ENCODE measurements at places on chromosomes 12 and 14.

- no peak for DNase-seq
Measured at GRCh38 chr14:85917716-85918115, 387.8 kb downstream of the FLRT2 start.

- no peak for DNase-seq
Measured at GRCh38 chr14:92021523-92021922, 18.3 kb downstream of the TRIP11 start.

GRCh38 chr12:64383675-64384074 lies 6.9 kb downstream of the C12orf56 start:
- DNase-seq, result no peak

- DNase-seq, result no peak
Measured at GRCh38 chr14:91293281-91293680, 48.8 kb upstream of the GPR68 start.

DNA sequence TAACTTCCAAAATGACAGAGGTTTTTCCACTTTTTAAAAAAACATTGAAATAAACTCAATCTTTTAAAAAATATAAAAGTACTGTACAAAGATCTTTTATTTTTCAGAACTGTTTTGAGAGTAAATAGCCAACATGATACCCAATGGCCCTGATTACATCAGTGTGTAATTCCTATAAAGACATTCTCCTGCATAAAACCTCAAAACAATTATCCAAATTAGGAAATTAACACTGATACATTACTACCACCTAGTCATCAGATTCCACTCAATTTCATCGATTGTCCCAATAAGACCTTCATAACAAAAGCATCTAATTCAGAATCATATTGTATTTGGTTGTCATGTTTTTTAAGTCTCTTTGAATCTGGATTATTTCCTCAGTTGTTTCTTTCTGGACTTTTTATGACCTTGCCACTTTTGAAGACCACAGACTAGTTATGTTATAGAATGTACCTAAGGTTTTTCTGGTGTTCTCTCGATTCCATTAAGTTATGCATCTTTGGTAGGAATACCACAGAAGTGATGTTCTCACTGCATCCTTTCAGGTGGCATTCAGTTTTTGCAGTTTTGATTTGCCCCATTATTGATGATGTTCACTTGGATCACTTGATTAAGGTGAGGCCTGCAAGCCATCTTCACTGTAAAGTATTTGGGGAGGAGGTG lies 4.0 kb upstream of the YEATS4 start:
- no peak for DNase-seq

DNA sequence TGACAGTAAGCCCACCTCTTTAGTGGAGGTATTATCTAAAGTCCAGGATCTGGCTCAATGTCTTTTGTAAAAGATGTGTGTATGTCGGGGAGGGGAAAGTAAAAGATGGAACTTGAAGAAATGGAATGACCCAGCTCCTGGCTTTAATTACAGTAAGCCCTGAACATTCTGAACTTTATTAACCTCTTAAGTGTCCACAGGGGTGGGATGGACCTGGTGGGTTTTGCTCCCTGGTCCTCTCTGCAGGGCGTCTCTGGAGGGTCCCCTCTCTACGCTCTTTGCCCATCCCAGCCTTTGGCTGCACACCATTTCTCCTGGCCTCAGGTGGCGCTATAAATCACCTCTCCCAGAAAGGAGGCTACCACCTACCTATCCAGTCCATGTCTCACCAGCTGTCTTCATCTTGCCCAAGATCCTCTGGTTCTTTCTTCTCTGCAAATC lies 3.7 kb upstream of the CISTR start:
- no peak for DNase-seq

DNA sequence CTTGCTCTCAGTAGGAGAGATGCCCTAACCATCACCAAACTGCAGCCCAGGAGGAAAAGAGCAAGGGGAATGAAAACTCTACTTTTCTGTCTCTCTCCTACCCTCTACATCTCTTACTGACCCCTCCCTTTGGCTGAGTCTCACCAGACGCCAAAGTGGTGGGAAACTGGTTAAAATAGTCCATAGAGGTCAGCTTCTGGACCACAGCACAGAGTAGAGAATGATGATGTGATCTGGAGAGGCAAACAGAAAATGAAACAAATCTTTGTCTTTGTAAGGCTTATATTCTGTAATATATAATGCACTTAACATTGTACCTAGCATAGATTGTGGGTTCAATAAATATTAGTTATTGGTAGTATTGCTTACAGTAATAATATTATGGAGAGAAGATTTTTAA lies 81.0 kb upstream of the GARIN2 start:
- DNase-seq, result no peak

DNA sequence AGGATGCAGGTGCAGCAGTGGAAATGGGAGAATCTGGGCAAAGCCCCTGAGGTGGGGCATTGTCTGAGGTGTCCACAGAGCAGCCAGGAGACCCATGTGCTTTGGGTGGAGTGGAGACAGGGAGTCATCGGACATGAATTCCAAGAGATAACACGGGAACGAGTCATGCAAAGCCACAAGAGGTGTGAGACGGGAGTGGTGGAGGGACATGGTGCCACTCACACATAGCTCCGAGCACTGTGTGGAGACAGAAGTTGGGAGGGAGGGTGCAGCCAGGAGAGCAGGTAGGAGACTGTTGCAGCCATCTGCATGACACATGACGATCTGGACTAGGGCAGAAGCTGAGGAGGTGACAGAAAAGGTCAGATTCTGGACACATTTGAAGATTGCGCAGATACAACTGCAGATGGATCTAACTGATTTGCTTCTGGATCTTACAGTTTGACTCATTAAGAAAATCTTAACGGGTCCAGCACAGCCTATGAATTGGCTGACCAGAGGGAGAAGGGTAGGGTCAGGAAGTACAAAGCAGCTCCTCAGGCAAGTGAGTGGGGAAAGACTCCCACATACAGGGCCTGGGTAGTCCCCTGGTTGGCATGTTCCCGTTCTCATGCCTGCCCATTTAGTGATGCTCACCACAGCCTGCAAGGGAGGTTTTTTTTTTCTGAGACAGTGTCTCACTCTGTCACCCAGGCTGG lies 379.8 kb downstream of the FUT8 start:
- DNase-seq, result no peak

- no peak for DNase-seq
Measured at GRCh38 chr12:124422570-124423523, 128.0 kb downstream of the RFLNA start.
